ENCODE measurements at places on chromosomes 4 and X.

DNA sequence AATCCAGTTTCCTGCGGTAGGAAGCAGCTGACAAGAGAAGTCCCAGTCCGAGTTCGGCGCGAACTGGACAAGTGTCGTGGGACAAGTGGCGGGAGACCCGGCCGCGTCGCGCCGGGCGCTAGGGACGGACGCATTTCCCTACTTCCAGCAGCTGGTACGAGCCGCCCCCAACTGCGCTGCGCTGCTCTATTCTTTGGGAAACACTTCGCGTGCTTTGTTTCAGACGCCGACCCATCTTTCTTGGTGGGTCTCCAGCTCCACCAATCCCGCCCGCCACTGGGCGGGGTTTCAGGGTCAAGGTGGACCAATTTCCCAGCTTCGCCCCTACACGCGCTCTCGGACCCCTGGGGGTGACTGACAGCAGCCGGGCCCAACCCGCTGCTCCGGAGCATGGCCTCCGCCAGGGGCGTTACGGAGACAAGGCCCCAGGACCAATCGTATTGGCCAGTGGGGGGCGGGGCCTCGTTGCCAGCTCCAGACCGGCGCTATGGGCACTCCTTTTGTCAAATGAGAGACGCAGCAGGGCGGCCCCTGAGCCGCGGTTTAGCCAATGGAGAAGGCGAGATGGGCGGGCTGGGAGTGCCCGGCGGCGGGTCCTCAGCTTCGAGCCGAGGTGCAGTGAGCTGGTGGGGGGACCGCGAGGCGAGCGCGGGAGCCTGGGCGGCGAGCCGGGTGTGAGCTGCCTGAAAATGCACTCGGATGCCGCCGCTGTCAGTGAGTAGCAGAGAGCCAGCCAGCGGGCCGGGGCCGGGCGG lies at the start of gene DCUN1D4:
DCUN1D4 (plus strand) TSS at position 600 of the 755 bp plus-strand sequence; CDS start at position 690, 90 bp downstream.
- DNase-seq: peak; percentile 99

- DNase-seq: no peak
Measured at GRCh38 chr4:84887824-84888223, 78.7 kb downstream of the WDFY3 start.

DNA sequence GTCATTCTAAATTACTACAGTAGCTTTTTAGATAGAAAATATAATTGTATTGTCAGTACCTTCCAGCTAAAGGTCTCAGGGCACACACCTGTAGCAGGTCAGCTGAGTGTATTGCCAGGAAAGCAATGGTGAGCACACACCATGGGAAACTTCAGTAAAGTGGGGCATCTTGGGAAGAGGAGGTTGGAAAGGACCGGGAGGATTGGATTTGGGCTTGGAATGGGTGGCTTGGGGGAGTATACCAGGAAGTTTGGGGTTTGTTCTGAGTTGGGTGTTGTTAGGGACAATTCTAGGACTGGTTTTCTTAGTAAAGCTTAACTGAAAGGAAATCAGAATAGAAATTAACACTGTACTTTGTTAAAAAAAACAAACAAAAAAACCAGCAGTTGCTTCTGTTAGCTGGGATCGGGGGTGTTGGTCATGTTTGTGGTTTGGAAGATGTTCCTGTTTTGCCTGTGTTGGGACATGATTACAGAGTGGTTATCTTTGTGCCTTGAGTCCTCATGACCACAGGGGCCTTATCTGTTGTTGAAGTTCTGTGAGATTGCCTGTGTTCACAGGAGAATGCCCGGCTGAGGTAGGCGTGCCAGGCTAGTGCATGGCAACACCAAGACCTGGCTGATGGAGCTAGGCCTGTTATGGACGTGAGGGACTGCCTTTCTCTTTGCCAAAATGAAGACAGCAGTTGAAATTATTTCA lies 35.1 kb downstream of the PRIMPOL start:
- no peak for DNase-seq

- no peak for DNase-seq
Measured at GRCh38 chr4:56622176-56622575, 58.9 kb downstream of the HOPX start.

GRCh38 chrX:631802-632365 lies 1.3 kb downstream of the SHOX start:
- no peak for DNase-seq

DNA sequence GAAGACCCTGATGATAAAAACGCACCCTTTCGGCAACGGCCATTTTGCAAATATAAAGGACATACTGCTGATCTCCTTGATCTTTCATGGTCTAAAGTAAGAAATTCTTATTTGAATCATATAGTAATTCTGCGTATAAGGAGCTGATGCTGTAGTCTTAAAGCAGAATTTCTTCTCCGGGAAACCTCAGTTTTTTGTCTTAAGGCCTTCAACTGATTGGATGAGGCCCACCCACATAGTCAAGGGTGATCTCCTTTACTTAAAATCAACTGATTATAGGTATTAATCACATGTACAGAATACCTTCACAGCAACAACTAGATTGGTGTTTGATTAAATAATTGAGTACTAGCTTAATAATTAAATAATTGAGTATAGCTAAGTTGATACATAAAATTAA lies 62.8 kb upstream of the DOCK11 start:
- DNase-seq: no peak

GRCh38 chr4:152735906-152736305 lies 43.6 kb downstream of the TIGD4 start:
- DNase-seq: no peak

- DNase-seq: no peak
Measured at GRCh38 chr4:107467461-107467860, 252.6 kb downstream of the PAPSS1 start.

DNA sequence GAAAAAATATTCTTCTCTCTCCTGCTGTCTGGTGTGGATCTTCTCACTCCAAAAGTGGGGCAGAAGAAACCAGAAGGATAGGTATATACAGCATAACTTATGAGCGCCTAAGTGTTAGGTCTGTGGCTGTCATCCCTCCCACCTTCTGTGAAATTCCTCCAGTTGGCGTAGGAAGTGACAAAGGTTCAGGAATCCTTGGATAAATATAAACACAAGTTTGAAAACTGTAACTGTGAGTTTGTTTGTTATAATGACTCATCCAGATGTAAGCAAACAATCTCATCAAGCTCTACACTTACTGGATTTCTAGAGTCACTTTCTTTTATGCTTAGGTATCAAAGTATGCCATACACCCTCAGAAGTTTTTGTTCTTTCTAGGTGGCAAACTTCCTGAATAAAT lies 405.2 kb downstream of the FAT4 start:
- no peak for DNase-seq

- no peak for DNase-seq
Measured at GRCh38 chr4:77097611-77098010, 21.8 kb upstream of the CCNI start.

GRCh38 chrX:149493567-149494562 lies 11.2 kb downstream of the IDS start:
- no peak for DNase-seq

DNA sequence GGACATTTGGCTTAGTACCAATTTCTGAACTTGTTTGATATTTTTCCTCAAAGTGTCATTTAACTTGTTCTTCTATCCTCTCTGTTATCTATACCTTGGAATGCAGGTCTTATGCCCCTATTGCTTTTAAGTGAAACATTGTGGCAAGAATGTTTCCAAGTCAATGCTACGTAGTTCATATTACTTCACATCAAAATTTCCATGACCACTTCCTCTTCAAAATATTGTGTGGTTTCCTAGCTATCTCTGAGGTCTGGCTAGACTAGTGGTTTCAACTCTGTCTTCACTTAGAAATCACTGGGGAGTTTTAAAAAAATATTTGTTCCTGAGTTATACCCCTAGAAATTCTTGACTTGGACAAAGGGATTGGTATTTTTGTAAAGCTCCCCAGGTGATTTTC lies 20.2 kb upstream of the RASGEF1B start:
- peak; percentile 86 for DNase-seq

DNA sequence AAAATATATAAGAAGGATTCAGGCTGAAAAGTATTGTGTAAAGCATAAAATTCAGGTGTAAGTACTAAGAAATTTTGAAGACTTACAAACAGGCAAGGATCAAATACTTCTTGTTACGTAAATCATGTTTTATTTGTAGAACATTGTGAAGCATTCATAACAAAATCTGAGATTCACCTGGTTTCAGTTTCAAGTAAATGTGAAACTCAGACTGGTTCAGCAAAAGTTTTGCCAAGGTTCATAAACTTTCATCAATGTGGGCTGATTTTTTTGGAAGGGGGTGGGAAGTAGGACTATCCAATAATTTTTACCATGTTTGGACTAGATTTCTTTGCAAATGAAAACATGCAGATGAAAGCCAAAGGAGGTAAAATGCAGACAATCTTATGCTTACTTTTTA lies 527.7 kb downstream of the ANKRD50 start:
- DNase-seq: no peak

DNA sequence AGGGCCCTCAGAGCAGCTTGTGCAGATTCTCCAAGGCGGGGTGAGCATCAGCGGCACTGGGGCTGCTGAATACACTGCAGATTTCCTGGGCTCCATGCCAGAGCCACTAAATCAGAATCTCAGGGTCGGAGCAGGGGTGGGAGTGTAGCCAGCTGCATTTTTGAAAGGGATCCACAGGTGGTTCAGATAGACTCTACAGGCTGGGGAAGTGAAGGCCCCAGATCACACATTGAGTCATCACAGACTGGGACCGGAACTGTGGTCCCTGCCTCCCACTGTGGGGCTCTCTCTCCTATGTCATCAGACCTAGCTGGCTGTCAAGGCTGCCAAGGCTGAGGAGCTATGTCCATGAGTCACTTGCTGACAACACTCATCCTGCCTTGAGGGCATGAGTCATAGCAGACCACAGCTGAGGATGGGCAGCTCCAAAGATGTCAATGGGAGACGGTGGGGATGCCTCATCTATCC lies 162.3 kb upstream of the MAMLD1 start:
- peak; percentile 8 for DNase-seq

GRCh38 chrX:56744996-56745395 lies 16.0 kb downstream of the NBDY start:
- DNase-seq: no peak

- DNase-seq: no peak
Measured at GRCh38 chrX:72569786-72570185, 2.9 kb downstream of the HDAC8 start.

DNA sequence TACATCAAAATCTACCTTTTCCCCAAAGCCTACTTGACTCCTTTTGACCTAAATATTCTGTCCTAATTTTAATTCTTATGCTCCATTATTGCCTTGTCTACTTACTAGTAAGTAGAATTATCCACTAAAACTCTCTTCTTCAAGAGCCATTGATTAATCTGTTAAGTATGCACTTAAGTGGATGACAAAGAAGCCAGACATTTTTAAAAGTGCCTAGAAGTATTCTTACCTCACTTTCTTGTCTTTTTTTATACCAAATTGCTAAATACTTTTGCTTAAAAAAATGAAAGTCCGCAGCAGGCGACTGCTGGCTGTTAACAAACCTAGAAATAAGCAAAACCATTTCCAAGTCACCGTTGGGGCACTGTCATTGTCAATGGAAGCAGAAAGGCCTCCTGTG lies 20.1 kb upstream of the FRMPD4 start:
- DNase-seq: no peak

DNA sequence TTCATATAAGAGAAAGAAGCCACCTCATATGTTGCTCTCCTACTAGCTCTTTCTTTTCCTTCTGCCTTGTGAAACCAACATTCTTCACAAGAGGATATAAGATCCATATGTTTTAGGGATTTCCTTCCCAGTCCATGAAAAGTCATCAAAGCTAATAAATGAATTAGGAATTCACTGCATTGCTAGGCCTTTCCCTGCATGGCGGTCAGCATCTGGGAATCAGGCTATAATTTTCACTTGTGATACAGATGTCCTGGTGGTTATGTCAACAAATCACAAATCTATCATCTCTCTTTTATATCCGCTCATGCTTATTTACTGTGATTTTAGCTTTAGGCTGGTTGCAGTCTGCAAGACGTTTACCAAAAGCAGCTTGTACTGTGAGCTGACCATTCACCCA lies 510.0 kb downstream of the NLGN4X start:
- DNase-seq: no peak

GRCh38 chr4:54855191-54855854 lies 197.6 kb downstream of the KIT start:
- DNase-seq: no peak

DNA sequence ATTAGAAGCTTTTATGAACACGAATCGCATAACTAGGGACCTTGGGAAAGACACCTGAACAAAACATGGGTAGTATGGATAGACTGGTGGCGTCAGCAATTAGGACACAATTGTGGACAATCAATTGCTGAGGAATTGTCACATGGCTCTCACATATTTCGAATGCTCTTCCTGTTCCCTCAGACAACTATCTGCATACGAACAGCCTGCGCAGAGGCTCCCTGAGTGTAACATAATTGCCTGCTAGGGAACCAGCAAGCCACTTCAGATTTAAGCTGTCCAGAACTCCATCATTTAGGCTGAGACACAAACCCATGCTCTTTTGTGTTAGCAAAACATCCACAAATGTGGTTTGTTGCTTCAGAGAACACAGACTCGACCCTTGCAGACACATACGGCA lies 160.8 kb downstream of the MGST2 start:
- no peak for DNase-seq

GRCh38 chr4:20326460-20326859 lies 74.8 kb downstream of the SLIT2 start:
- DNase-seq: no peak

DNA sequence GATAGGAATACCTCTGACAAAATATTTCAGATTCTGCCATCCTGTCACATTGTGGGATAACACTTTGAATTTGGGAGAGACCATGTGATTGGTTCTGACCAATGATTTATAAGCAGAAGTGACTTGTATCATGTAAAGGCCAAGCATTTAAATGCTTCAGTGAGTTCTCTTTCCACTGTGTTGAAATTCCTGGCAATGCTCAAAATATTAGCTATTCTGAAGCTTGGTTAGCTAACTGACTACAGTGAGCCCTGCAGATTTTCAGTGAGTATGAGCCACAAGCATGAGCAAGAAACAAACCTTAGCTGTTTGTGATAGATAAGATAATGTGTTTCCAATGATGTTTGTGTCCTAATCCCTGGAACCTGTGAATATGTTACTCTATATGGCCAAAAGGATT lies 562.8 kb upstream of the AADAT start:
- DNase-seq: no peak

DNA sequence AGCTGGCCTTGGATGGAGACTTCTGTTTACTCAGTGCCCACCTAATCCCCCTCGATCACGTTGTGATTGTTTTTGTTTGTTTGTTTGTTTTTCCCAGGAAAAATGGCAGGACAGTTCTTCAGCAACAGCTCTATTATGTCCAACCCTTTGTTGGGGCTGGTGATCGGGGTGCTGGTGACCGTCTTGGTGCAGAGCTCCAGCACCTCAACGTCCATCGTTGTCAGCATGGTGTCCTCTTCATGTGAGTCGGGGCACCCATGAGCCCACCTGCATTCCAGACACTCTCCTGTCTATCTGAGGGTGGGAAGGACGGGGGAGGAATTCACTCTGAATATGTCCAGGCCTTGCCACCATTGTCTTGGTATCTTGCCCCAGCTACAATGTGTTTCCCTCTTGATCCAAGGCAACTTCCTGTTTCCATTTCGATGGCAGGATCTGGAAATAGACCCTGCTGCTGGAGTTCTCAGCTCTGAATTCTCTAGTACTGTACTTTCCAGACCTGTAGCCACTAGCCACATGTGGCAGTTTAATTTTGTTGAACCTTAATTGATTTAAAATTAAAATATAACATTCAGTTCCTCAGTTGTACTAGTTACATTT lies 10.5 kb downstream of the SLC34A2 start:
- no peak for DNase-seq

- DNase-seq: no peak
Measured at GRCh38 chr4:52996261-52997131, 134.4 kb downstream of the RASL11B start.

GRCh38 chr4:63459329-63459728 lies 949.9 kb downstream of the TECRL start:
- DNase-seq: no peak
